ENCODE measurements at places on chromosomes 5 and 9.

DNA sequence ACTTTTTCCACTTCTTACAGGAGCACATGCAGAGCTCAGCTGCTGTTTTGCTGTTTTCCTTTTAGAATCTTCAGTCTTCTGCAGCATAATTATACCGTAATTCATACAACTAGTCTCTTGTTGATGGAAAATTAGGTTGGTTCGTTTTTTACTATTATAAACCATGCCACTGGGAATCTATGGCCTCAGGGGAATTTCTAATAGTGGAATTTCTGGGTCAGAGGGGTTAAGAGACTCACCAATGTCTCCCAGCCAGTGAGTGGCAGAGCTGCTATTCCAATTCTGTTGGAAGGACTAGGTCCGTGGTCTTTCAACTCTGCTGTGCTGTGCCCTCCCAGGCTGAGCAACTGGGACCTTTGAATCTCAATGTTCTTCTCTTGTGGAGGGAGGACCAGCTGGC is 282.5 kb downstream of the ZSWIM6 start:
- no peak for DNase-seq

GRCh38 chr5:72252574-72253155 is 67.4 kb downstream of the MRPS27 start:
- DNase-seq, result peak; percentile 64

- no peak for DNase-seq
Observed at GRCh38 chr5:179413086-179413690, 67.9 kb upstream of the ADAMTS2 start.

- DNase-seq, result no peak
Observed at GRCh38 chr5:7209658-7210057, 186.3 kb upstream of the ADCY2 start.

DNA sequence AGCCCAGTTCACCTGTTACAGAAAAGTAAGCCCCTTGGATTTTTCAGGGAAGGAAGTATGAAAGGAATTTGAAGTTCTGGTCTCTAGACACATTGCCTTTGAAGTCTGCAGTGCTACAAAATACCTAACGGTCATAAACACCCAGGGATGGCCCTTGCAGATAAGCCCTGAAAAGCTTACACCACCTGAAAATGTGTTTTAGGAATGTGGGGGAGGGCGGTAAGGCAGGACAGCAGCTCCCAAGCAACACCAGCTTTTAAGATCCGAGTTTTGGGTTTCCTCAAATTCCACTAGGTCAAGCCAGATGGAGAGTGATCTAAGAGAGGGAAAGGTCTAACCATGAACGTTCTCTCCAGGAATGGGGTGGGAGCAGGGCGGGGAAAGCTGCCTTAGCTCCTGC is 114.1 kb upstream of the PANK3 start:
- DNase-seq, result no peak

- no peak for DNase-seq
Observed at GRCh38 chr5:103340717-103341388, 82.3 kb downstream of the MACIR start.

GRCh38 chr9:89730715-89731114 is 125.9 kb downstream of the GADD45G start:
- no peak for DNase-seq

DNA sequence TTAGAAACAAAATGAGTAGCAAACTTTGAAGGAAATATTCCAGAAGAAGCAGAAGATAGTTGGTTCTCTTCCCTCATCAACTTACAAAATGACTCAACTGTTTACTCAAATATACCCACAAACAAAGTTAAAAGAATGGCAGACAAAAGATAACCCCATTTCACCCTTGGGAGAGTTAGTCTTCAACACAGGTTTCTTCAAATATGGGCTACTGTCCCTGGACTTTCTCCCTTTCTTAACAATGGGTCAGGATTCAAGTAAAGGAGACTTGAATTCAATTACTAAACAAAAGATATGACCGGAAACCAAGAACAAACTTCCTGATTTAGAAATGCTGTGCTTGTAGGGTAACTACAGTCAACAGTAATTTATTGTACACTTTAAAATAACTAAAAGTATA is 14.2 kb downstream of the RFX3 start:
- DNase-seq, result no peak

DNA sequence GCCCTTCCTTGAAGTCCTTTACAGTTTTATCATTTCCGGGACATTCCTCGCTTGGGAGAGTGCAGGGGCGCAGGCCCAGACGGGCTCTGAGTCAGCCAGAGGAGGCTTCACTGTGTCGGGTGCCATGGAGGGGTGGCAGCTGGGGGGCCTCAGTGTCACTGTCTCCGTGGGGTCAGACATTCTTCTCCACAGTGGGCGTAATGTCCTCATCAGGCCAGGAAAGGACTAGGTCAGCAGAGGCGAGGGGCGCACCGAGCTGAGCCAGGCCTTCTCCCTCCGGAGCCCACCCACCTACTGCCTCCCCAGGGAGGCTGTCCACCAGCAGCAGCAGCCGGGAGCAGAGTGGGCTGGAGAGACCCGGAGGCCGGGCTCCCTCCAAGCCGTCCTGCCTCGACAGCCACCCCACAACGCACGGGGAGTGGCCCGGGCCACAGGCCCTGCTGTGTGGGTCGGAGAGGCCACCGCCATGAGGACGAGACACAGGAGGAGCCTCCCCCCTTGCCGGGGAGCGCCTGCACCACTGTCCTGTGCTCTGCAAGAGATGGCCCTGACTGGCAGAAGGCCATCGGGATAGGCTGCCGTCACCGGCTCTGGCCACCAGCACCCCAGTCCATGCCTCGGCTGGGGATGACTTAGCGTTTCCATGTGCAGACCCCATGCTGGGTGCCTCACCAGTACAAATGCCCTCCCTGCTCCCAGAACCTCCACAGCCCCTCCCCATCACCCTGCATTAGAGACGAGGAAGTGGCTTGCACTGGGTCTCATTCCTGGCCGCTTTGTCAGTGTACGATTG is 26.5 kb downstream of the SARDH start:
- DNase-seq, result no peak

GRCh38 chr9:18361646-18362045 is 112.3 kb upstream of the ADAMTSL1 start:
- DNase-seq, result no peak

DNA sequence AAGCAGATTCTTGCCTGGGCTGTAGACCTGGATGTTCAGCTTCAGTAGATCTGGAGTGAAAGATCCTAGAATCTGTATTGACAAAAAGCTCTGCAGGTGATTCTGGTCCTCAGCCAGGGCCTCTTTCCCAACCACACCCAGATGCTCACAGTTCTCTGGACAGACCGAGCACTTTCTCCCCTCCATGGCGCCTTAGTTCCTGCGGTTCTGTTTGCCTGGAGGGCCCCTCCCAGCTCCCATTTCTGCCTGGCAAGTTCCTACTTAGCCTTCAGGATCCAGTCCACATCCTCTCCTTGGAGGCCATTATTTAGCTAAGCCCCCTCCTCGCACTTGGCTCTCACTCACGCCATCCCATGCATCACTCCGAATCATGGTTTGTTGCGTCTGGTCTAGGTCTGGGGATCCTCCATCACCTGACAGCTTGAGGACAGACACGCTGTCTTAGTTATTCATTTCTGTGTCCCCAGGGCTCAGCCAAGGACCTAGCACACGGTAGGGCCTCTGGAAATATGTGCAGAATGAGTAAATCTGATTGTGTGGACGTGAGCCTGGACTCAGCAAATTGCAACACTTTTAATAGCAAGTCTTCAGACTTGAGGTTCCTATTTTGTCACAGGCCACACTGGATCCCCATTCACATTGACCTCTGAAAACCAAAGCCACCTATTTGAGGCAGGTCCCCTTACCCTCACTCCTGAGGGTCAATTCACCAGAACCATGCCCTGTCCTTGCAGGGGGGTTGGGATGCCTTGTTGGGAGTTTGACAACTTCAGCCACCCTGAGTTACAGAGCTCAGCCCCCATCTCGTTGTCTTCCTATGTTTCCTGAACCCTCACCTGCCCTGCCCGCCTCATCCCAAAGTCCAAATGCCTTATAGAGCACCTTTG is 50.7 kb downstream of the COL15A1 start:
- DNase-seq, result no peak

GRCh38 chr9:113653746-113654604 is 190.4 kb downstream of the RGS3 start:
- no peak for DNase-seq

GRCh38 chr5:97121848-97122247 is 20.6 kb downstream of the LIX1 start:
- no peak for DNase-seq

DNA sequence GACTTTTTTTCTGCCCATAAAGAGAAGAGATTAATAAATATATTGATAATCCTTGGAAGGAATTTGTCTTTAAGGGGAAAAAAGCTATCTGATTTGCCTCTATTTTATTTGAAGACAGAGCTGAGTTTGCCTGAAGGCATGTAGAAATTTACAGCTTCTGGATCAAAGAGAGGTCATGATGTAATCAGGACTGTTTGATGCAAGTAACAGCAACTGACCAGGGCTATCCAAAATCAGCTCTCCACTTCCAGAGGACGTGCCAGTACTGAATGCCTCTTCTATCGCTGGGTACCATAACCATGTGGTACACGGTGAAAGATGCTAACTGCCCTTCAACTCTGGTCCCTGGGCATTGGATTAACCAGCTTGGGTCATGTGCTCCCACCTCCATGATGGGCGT is 90.6 kb downstream of the ZFAND5 start:
- DNase-seq, result peak; percentile 17

GRCh38 chr5:66517351-66517750 is 78.8 kb upstream of the MAST4 start:
- DNase-seq, result no peak

GRCh38 chr5:44665101-44665701 is 143.5 kb upstream of the MRPS30 start:
- DNase-seq, result peak; percentile 16

- DNase-seq, result no peak
Observed at GRCh38 chr5:169778622-169779596, 141.8 kb downstream of the DOCK2 start.

DNA sequence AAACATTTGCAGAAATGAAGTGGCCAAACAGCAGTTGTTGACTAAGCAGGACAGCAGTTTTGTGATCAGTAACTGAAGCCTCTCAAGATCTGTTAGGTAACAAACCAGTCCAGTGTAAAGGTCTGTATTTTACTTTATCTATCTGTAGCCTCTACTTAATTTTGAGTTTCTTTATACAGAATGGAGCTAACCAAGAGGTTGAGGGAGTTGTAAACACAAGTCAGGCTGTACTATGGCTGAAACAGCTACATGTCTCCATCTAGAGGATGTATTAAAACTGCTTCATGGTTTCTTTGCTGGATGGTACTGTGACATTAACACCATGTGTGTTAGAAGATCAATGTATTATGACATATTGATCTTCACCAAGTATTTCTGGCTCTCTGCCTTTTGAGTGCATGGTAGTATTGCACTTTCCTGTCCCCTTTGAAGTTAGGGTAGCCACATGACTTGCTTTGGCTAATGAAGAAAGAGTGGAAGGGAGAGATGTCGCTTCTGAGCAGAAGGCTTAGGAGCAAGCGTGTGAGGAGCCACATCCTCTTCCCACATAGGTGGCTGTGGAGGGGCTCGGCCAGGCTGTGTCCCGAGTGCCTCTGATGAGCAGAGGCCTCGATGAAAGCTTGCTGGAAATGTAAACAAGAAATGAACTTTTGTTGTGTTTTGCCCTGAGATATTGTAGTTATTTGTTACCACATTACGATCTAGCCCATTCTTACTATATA is 105.6 kb upstream of the PCA3 start:
- peak; percentile 60 for DNase-seq

DNA sequence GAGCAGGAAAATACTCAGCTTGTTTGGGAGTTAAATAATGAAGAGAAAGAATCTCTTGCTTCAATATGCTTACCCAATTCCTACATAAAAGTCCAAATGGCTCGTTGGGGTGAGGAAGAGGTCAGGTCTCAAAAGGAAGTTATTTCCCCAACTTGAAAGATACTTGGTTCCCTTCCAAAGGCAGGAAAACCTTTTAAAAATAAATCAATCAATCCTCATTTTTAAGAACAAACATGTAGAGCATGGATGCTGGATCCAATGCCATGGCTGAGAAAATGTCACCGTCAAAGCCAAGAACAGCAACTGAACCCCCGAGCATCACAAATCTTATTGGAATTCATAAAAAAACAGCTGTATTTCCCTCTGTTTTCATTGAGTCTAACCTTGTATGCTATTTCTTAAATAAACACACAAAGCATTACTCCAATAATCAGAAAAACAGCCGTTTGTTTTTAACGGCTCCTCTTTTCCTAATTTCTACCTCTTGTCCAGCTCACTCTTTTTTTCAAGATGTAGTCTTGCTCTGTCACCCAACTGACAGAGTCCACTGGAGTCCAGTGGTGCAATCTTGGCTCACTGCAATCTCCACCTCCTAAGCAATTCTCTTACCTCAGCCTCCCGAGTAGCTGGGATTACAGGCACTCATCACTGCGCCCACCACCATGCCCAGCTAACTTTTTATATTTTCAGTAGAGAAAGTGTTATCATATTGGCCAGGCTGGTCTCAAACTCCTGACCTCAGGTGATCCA is 140.7 kb downstream of the GNA14 start:
- peak; percentile 29 for DNase-seq

DNA sequence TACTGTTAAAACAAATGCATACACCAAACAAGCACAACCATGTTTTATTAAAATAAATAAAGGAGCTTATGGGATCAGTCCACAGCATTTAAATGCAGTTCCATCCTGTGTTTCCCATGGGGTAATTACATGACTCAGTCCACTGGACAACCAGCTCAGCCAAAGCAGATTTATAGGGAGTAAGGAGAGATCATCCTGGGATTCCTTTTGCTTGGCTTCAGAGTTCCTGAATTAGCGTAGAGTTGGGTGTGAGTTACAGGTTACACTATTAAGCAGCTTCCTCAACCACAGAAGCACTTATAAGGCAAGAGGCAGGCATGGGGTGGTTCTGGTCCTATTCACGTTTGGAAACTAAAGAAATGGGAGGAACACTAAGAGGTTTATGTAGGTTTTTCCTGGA is 381.1 kb upstream of the ACTBL2 start:
- peak; percentile 53 for DNase-seq

GRCh38 chr5:104533498-104533897 is 970.9 kb upstream of the NUDT12 start:
- no peak for DNase-seq

DNA sequence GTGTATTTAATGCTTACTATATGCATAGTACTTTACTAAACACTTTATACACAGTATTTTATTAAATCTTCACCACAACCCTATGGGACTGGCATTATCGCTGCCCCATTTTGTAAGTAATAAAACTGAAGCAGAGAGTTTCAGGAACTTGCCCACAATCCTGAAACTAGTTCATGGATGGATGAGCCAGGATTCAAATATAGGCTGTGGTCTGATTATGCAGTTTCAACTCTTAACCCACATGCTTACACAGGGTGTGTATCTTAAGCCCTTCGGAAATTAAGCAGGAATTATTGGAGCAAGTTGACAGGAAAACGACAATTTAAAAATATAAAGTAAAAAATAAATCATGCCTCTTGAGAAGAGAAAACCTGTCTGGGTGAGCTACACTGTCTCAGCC is 109.0 kb downstream of the ATP10B start:
- DNase-seq, result no peak

GRCh38 chr5:79436224-79436623 is 77.7 kb downstream of the HOMER1 start:
- peak; percentile 75 for DNase-seq

- DNase-seq, result no peak
Observed at GRCh38 chr5:68953875-68954617, 139.8 kb upstream of the SLC30A5 start.

DNA sequence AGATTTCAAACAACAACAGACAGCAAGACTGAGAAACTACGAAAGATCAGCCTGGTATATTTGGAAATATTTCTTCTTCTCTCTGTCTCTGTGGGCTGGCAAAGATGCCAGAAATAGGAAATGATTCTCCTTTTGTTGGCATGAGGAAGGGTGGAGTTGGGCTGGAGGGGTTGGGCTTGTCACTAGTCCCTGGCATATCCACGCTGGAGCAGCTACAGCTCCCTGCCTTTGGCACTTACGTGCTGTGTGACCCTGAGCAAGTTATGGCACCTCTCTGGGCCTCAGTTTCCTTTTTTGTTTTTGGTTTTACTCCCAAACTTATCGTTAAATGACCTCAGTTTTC is 354 bp upstream of the KCNMB1 start:
- DNase-seq, result no peak

Measured in foreskin fibroblast (primary cell).